ENCODE measurements at places on chromosomes 2 and 18. TPM values are rescaled to one million over a fixed set of nuclear protein-coding genes. Genes with fewer than 3 reads are reported as not detected.

TSPYL6 gene
- total RNA-seq = not detected

MERTK gene
- total RNA-seq = 4.2 TPM

GREB1L gene
- total RNA-seq = 12.5 TPM

MOGAT1 gene
- total RNA-seq = not detected

SNED1 gene
- 4.7 TPM for total RNA-seq

CCDC150 gene
- 6.8 TPM for total RNA-seq

PROC gene
- total RNA-seq = not detected

CAPN14 gene
- not detected for total RNA-seq
